ENCODE measurements at places on chromosomes 11 and 22.
A peak's percentile ranks its signal among the peaks of the same experiment; 100 is the strongest.

DNA sequence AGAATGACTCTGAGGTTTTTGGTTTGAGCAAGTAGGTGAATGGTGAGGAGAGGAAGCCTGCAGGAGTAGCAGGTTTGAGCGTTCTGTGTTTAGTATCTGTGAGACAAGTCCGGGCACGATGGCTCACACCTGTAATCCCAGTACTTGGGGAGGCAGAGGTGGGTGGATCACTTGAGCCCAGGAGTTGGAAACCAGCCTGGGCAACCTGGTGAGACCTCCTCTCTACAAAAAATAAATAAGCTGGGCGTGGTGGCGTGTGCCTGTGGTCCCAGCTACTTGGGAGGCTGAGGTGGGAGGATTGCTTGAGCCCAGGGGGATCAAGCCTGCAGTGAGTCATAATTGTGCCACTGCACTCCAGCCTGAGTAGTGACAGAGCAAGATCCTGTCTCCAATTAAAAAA, 9.7 kb upstream of the CENATAC start:
- no peak for DNase-seq

DNA sequence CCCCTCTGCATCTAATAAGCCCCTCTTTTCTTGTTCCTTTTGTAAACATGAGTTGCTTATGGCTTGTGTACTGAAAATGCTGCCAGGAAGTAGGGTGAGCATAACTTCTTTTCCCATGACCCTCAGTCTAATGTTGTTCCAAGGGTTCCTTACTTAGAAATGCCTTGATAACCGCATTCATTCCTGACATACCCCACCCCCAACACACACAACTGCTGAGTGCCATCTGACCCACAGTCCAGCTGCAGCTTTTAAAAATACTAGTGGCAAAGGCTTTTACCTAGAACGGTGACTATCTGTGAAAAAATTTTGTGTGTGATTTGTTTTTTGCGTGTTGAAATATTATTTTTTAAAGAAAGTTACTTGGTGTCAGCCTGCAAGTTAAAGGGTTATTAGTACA, 52.6 kb downstream of the ARHGAP42 start:
- no peak for DNase-seq

GRCh38 chr11:77223797-77224196, 77.7 kb downstream of the GDPD4 start:
- DNase-seq: no peak

DNA sequence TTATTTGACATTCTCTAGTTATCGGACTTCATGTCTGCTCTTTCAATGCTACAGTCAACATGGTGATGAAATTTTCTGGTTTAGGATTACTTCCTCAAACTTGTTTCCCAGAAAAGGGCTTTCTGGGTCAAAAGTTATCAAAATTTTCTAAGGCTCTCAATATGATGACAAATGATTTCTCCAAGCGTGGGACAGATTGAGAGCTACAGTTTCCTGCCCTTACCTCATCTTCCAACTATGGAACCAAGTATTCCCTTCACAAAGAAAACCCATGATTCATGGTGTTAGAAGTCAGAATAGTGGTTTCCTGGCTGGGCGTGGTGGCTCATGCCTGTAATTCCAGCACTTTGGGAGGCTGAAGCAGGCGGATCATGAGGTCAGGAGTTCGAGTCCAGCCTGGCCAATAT, 17.8 kb downstream of the MYO18B start:
- DNase-seq: peak; percentile 8

DNA sequence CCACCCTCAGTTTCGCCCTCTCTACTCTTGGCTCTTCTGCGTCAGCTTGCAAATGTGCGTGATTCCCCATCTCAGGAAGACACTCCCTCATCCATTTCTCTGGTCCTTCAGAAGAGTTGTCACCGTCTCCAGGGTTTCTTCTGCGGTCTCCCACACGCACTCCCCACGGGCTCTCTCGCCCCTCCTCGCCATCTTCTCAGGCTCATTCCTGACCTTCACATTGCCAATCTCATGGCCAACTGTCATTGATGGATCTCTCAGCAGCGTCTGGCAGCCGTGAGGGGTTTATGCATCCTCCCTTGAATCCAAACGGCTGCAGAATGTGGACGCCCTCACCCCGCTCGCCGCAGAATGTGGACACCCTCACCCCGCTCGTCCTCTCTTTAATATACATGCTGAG, 10.5 kb downstream of the SYNGR1 start:
- DNase-seq: no peak

DNA sequence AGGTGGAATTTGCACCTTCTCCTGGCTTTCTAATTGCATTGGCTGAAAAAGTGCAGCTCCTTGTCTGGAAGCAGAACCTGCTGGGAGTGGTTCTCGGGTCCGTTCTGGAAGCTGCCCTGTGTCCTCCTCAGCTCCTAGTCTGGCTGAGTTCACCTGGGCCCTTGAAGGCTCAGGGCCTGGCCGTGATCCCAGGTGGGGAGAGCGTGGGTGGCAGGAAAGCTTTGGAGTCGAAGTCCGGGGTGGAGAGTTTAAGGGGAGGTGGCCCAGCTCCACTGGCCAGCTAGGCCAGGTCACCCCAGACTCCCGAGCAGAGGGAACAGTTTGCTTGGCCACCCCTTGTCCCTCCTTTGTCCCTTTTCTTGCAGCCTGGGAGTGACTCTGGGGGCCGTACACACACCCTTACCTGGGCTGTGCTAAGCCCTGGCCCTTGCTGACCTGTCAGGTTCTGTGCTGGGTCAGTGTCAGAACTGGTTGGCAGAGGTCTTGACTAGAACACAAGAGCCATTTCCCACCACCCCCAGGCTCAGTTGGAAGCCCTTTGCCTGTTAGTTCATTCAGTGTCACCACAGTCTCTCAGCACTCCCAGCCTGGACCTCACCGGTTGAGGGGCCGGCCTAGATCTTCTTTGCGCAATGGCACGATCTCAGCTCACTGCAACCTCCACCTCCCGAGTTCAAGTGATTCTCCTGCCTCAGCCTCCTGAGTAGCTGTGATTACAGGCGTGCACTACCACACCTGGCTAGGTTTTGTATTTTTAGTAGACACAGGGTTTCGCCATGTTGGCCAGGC, 37.3 kb downstream of the LRP5 start:
- DNase-seq: no peak

- DNase-seq: no peak
These were observed 35.7 kb upstream of the PTPRJ start for GRCh38 chr11:47944632-47945031.

DNA sequence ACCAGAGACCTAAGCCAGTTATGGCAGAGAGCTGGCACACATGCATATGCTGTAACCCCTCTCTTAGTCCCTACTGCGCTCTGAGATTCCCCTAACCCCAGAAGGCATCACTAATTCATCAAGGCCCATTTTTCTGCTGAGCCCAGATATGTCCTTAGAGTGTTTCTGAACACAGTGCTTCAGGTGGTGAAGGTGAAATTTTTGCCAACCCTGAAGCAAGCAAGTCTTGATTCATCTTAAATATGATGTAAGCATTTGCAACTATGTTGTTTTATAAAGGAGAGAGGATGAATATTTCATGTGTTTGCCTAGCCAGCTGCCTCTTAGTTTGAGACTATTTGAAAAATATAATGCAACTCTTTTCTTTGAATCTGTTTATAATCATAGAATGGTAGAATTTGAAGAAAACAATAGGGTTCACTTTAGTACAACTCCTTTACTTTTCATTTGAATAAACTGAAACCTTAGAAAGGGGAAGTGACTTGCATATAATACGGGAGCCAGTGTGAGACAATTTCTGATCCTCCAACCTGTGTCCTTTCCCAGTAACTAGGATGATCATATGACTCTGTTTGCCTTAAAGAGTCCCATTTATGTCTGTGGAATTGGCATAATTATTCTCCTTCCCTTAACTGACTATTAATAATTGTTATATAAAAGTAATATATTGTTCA, 194.3 kb upstream of the MTNR1B start:
- no peak for DNase-seq

DNA sequence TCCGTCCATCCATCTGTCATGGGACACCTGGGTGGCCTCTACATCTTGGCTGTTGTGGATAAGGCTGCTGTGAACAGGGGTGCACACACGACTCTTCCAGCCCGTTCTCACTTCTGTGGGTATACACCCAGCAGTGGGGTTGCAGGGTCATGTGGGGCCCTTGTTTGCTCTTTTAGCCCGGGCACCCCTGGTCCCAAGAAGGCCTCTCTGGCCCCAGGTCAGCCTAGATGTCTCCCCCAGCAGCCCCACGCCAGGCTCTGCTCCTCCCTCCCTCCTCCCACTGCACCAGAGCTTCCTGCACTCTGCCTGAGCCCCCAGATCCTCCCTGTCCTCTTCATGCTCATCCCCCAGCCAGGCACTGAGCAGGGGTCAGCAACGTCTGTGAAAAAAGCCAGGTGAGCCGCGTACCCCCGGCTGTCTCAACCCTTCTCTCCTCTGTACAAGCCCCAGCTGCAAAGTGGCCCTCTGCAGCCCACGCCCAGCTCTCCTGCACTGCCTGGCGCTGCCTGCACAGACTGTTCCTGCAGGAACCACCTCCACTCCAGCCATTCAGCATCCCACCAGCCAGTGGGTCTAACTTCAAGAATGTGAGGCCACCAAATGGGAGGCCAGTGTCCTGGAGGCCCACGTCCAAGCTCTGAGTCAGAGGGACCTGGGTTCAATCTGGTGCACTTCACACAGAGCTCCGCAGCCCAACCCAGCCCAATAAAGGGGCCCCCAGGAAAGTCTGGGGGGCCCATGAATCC, 1508.9 kb downstream of the BRD1 start:
- DNase-seq: no peak

DNA sequence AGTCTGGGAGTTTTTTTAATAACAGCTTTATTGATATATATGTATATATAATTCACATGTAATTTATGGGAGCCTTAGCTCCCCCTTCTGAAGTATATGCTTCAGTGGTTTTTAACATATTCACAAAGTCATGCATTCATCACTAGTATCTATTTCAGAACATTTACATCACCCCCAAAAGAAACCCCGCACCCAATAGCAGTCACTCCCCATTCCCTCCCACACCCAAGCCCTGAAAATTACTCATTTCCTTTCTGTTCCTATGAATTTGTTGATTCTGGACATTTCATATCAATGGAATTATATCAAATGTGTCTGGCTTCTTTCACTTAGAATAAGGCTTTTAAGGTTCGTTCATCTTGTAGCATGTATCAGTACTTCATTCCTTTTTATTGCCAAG, 35.6 kb upstream of the SYT7 start:
- DNase-seq: no peak

GRCh38 chr11:10500757-10501684, 40.0 kb downstream of the RNF141 start:
- DNase-seq: no peak

DNA sequence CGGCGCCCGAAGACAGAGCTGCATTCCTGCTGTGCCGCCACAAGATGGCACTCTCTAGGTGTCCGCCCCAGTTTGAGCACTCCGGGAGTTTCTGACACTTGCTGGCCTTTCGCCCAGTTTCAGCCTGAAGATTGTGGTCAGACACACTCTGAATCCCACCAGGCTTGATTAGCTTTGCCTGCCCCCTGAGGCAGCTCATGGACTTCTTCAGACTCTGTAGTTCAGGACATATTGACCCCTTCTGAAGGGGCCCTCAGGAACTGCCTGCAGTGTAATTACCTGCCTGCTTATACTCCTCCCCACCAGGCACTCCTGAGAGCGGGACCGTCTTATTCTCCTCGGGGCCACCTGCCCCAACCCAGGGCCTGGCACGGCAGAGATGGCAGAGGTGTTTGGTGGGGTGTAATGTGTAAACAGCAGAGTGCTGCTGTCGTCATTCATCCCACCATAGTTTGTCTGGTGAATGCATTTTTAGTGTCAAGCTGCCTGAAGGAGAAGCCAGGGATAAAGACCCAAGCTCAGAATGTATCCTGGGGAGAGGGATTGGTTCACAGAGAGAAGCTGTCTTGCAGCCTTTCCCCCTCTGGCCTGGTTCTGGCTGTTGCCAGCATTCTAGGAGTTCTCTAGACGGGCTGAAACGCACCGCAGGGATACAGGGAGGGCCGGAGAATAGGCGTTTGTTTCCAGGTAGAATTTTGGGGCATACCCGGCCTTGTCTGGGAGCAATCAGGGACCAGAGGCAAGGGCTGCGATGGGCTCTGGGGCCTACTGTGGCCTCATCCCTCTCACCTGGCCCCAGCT, 46.4 kb downstream of the EIF3F start:
- DNase-seq: peak; percentile 76

- DNase-seq: no peak
These were observed 172.3 kb downstream of the AASDHPPT start for GRCh38 chr11:106249617-106250239.

DNA sequence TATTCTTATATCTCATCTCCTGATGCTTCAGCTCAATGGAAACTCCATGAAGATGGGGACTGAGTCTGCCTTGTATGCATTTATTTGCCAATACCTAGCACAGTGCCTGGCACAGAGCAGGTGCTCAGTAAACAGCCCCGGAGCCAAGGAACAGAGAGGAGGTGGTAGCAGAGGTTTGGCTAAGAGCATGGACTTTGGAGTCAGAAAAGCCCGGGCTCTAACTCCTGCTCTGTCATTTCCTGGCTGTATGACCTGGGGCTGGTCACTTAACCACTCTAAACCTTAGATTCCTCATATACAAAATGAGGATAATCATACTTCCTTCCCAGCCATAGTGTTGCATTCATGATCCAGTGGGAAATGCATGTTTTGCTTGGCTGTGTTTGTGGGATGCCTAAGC, 36.6 kb downstream of the TP53I11 start:
- DNase-seq: no peak

GRCh38 chr22:25120093-25120561, 79.5 kb upstream of the CRYBB3 start:
- no peak for DNase-seq

DNA sequence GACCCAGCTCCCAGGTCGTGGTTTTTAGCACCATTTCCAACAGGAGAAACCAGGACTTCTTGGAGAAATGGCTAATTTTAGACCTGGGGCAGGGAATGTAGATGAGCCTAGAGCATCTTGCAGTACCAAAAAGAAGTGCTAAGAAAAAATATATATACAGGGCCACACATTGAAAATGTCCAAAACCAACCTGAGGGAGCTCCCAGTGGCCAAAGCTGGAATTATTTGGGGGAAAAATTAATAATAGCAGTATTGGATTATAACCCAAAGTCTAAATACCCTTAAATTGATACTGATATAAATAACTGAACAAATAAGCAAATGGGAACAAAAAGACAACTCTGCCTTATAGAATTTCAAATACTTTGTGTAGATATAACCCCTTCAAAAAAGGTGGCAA, 108.0 kb downstream of the PARVA start:
- DNase-seq: no peak

GRCh38 chr11:80321786-80322185, 881.0 kb upstream of the TENM4 start:
- no peak for DNase-seq

DNA sequence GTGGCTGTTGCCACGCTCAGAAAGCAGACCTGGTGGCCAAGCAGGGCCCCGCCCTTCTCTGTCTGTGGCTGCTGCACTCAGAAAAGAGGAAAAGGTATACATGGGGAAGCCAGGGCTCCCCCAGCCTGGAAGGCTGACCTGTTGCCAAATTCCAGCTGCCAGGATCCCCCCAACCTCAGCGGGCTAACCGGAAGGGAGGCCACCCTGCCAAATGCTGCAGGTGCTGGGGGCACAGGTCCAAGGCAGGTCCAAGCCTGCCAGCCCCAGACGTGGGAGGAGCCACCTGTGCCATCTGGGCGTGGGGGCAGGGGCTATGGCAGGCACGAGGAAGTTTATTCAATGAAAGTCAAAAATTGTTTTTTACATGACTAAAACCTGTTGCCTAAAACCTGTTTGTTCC, 2.6 kb downstream of the NPTXR start:
- no peak for DNase-seq

GRCh38 chr11:121575250-121575962, 122.6 kb upstream of the SORL1-AS1 start:
- no peak for DNase-seq

Measured in hematopoietic multipotent progenitor cell treated with erythropoietin and hydrocortisone succinate and interleukin-3 and kit ligand, for 8 days (in vitro differentiated cells).